GM23338 (cell line): ENCODE measurements at places on chromosomes 4 and X. TPM values are rescaled to one million over a fixed set of nuclear protein-coding genes. Genes with fewer than 3 reads are reported as not detected.

- DNase-seq: no peak
These were observed 22.4 kb upstream of the NEIL3 start for GRCh38 chr4:177287255-177287654.

GRCh38 chrX:9312922-9313867 is 151.7 kb upstream of the TBL1X start:
- DNase-seq: peak; percentile 58

DNA sequence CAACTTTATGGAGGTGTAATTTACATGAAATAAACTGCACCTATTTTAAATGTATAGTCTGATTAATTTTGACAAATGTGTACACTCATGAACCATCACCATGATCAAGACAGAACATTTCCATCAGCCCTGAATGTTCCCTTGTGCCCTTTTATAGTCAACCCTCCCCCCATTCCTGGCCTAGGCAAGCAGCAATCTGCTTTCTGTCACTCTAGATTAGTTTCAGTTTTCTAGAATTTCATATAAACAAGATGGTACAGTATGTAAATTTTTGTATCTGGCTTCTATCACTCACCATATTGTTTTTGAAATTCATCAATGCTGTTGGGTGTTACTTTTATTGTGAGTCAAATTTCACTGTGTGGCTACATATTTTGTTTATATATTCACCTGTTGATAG is 234.2 kb upstream of the RPS6KA3 start:
- no peak for DNase-seq

DNA sequence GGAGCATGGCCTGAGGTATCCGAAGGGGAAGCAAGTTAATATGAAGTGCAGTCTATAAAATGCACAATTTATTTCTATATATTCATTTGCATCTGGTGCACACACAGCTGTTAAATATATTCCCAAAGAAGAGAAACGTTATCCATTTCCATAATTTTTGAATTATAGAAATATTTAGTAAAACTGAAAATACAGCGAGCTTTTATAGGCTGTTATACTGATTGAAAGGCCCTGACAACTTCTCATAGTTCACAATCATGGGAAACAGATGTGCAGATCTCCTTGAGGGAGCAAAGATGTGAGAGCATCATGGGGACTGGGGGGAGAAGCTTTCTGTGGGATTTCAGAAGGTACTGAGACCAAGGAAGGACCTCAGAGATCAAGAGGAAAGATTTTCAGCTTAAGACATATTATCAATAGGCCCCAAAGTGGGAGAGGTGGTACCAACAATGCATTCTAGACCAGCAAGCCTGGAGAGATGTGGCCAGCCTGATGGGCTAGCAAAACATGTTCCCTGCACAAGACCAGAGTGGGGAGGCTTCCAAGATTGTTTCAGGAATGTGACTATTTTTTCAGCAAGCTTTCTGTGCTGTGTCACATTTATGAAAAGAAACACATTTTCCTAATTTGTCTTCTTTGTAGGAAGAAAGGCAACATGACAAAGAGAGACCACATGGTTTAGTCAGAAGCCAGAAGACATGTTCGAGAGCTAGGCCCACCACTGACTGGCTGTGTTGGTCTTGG is 256.0 kb upstream of the SFRP2 start:
- no peak for DNase-seq

- DNase-seq: peak; percentile 46
These were observed 1110.4 kb upstream of the ADGRL3 start for GRCh38 chr4:60089546-60090273.

GRCh38 chr4:76881375-76881774 is 16.6 kb downstream of the SOWAHB start:
- DNase-seq: peak; percentile 34

Gene TIGD4
- total RNA-seq: 1.7 and 2.8 TPM in 2 replicates

GRCh38 chr4:182863501-182863900 is 53.7 kb downstream of the DCTD start:
- no peak for DNase-seq

GRCh38 chrX:15336023-15336413 is 695 bp upstream of the PIGA start:
- DNase-seq: peak; percentile 57

DNA sequence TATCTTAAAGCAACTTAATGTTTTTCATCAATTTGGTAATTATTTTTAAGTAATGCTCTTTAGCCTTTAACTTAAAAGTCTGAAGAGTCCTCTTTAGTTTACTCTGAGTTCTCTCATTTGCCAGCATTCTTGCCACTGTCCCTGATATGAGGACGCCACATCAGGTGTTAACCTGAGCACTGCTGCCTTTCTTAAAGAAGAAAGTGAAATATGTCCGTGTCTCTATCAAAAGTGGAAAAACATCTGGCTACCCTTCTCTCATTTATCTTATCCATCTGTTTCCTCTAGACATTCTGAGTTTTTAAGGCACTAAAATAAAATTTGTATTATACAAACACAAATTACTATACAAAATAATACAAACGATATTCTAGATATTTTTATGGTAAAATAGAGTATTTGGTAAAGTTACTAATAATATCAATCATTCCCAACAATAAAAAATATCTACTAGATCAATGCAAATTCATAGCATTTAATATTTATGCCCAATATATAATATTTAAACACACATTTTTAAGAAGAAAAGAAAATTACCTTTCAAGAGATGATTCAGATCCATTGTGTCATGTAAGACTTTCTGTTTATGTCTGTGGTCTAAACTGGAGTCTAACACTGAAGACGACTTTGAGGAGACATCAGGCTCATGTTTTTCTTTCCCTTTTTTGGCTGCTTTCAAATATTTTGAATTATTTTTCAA is 14.0 kb downstream of the CFAP97 start:
- no peak for DNase-seq

GRCh38 chr4:123233136-123233768 is 163.3 kb upstream of the SPRY1 start:
- DNase-seq: no peak

GRCh38 chrX:154476821-154477220 is 2.3 kb downstream of the LAGE3 start:
- no peak for DNase-seq

Gene ETDB
- total RNA-seq: not detected in 2 replicates

Gene PNMA6F
- 0.78 and 0.83 TPM in 2 replicates for total RNA-seq
